Activated effector memory CD4-positive, alpha-beta T cell treated with Interleukin-2 at 50 U/mL for 16 hours (primary cell): ENCODE measurements at places on chromosomes 6 and 20.

DNA sequence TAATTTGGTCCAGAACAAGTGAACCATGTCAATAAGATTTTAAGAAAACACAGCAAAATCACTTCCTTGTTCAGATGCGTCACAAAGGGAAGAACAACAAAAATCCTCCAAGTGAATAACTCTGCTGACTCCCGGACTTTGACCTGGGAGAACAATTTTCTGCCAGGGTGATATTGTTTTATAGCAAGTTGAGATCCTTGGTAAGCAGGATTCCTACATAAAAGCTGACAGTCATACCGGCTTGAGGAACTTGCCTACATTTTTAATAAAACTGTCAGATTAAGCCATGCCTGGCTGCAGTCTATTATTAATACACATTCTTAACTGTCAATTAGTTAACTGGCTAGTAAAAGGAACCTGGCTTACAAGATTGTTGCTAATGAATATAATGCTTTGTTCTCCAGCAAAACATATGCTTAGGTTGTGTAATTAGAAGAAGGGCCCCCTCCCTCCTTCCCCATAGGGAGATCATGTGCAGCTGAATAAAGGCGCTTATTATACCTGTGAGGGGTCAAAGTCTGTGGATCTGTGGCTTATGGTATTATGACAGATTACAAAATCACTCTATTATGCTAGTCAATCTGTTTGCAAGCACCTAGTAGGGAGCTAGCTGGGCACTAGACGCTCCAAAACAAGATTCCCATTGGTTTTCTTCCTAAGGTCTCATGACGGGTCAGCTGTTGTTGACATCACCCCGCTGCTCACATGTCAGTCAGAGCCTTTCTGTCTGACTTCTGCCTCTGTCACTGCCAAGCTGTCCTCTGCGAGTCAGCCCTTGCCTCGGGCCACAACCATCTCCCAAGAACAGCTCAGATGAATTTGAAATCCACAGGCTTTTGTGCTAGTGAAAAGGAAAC is 44.6 kb upstream of the SEC63 start:
- DNase-seq, result no peak

GRCh38 chr20:57548177-57549058 is 12.5 kb upstream of the PCK1 start:
- DNase-seq, result no peak

DNA sequence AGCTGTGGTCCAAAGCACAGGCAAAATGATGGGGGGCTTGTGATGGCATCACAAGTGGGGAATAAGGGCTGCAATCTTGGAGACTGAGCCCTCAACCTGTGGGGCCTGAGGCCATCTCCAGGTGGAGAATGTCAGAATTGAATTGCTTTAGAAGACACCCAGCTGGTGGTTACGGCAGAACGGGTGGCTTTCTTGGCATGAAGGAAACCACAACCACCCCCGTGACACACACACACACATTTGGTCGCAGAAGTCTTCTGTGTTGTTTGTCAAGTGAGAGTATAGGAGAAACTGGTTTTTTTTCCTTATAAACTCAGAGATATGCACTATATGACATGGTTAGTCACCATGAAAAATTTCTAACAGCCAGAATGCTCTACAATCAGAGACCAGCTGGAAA is 139.5 kb upstream of the CDH4 start:
- DNase-seq, result no peak

GRCh38 chr6:10558565-10558964 is 37.4 kb downstream of the GCNT2 start:
- DNase-seq, result no peak

- DNase-seq, result no peak
These were observed 38.0 kb upstream of the ECHDC1 start for GRCh38 chr6:127381384-127381783.

- DNase-seq, result no peak
These were observed 234.5 kb upstream of the ZNF217 start for GRCh38 chr20:53828088-53828681.

DNA sequence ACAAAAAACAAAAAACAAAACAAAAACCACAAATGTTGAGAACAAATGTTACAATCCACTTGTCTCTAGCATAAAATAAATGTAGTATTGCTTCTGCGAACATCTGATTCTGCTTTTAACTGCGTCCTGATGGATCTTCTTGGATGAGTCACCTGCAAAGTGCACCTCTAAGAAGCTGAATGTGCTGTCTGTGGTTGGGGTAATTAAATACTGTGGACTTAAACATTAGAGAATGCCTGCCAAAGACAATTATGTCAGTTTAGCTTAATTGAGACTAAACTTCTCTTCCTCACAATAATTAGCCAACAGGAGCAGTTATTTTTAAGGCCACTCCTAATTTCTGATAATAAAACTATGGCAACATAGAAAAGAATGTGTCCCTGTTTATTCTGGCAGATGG is 253.4 kb downstream of the PHACTR1 start:
- DNase-seq, result no peak

DNA sequence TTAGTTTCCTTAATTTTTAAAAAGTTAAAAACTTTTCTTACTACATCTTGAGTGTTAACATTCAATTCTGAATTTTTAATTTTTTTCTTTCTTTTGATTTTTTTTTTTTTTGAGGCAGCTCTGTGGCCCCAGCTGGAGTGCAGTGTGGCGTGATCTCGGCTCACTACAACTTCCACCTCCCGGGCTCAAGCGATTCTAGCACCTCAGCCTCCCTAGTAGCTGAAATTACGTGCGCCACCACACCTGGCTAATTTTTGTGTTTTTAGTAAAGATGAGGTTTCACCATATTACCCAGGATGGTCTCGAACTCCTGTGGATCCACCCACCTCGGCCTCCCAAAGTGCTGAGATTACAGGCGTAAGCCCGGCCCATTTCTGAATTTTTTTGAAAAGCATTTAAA is 1.2 kb downstream of the DDX43 start:
- DNase-seq, result no peak

DNA sequence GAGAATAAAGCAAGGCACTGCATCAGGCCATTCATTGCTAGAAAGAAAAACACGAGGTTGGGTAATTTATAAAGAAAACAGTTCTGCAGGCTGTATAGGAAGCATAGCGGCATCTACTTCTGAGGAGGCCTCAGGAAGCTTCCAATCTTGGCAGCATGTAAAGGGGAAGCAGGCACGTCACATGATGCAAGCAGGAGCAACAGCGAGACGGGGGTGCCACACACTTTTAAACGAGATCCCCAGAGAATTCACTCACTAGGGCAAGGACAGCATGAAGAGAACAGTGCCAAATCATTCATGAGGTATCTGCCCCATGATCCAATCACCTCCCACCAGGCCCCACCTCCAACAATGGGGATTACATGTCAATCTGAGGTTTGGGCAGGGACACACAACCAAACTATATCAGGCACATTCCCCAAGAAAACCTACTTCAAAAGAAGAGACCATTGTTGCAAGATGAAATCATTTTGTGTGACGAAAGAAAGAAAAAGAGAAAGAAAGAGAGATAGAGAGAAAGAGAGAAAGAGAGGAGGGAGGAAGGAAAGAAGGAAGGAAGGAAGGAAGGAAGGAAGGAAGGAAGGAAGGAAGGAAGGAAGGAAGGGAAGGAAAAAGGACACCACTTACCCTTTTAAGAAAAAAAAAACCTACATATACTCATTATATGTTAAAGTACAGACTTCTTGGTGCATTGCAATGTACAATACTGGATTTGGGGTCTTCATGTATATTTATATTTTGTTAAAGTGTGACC is 95.9 kb upstream of the PLEKHG1 start:
- DNase-seq, result no peak

DNA sequence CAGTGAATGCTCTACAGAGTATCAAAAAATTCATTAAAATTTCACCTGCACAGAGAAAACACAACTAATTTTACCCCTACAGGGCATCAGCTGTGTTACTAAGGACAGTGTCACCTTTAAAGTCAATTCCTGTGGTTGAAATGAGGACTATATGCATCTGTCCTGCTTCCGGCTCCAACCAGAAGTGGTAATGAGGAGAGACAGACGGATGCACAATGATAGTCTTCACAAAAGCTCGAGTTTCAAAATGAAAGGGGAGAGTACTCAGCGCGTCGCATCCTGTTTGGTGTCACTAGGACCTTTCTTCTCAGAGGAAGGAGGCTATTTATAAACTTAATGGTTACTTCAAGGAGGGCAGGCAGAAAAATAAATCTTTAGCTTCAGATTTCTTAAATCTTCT is 86.5 kb downstream of the LYRM4 start:
- peak; percentile 26 for DNase-seq

DNA sequence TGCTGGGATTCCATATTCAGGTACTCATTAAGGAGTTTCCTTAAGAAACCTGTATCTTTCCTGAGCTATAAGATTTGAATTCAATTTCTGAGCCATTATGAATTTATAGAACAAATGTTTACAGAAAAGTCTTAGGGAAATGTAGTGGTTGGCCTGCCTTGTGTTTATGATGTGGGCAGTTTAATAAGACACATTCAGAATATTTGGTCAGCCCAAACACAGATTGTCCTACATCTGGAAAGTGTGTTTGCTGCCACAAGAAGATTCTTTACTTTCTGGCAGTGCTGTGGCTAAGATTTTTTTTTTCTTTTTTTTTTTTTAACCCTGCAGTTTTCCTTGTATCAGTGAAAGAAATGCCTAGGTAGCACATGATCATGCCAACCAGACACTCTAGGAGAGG is 15.2 kb downstream of the TBX18 start:
- no peak for DNase-seq

DNA sequence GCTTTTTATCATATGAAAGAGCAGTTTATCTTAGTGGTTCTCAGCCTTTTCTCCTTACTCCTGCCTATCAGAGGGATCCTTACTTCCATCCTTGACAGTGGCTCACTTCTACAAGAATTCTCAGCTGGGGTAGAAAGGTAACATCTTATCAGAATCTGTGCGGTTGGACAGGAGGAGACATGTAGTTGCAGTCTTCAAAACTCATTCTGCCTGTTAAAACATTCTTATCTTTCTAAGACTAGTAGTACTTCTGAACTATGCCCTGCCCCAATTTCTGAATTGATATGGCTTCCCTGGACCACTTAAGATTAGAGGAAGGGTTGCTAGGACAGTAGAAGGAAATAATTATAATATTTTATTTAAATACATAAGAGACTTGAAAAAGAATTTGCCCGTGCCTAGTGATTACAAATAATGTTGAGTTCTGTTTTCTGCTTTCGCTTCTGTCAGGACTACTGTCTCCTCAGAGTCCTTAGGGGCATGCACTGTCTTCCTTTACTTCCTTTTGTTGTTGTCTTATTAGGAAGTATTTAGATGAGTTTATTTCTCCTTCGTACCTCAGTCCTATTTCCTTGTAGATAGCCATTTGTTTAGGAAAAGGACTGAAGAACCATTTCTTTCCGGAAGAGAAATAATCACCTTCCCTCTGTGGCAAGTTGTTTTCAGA is 24.9 kb downstream of the BLTP3A start:
- no peak for DNase-seq

- no peak for DNase-seq
These were observed 220.8 kb upstream of the HEY2 start for GRCh38 chr6:125528621-125529041.

GRCh38 chr6:5403609-5404008 is 142.3 kb downstream of the FARS2 start:
- no peak for DNase-seq

DNA sequence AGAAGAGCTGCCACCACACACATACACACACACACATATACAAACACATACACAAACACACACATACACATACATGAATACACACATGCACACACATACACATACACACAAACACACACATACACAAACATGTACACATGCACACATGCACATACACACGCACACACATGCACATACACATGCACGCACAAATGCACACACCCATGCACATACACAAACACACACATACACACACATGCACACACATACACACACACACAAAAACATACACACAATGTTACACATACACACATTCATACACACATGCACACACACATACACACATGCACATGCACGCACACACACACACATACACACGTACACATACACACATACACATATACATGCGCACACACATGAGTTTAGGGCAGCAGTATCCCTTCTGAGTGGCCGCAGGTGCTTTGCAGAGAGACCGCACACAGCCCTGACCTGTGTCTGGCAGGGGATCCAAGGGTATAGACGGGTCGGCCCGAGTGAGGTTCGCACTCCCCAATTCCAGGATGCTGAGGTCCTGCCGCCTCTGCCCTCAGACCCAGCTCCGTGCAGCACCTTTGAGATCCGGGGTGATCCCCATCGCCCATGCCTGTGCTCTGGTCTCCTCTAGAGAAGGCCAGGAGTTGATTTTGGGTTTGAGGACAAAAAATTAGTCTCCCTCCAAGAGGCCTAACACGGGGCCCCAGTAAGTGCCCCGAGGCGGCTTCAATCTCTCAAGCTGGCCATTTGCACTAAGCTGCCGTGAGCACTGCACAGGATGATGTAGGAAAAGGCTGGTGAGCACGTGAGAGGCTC is 56.8 kb downstream of the TMEM242 start:
- no peak for DNase-seq

GRCh38 chr6:147548921-147549475 is 40.5 kb downstream of the SAMD5 start:
- no peak for DNase-seq

DNA sequence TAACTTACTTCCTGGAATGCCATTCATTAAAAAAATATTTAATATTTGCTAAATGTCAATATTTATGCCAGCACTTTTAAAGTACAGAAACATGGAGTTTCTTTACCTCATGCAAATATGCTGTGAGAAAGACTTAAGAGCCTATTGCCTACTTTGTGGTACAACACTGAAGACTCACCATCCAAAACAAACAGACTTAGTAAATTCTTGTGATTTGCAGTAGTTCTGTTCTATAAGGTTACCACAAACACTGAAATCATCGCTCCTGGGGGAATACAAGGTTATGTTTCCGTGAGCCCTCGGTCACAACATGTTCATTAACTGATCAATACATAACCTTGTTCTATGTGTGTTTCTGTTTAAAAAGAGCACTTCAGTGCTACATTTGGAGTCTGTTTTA is 78.3 kb downstream of the ATG5 start:
- no peak for DNase-seq

GRCh38 chr6:170062209-170062914 is 228.5 kb downstream of the DLL1 start:
- no peak for DNase-seq

DNA sequence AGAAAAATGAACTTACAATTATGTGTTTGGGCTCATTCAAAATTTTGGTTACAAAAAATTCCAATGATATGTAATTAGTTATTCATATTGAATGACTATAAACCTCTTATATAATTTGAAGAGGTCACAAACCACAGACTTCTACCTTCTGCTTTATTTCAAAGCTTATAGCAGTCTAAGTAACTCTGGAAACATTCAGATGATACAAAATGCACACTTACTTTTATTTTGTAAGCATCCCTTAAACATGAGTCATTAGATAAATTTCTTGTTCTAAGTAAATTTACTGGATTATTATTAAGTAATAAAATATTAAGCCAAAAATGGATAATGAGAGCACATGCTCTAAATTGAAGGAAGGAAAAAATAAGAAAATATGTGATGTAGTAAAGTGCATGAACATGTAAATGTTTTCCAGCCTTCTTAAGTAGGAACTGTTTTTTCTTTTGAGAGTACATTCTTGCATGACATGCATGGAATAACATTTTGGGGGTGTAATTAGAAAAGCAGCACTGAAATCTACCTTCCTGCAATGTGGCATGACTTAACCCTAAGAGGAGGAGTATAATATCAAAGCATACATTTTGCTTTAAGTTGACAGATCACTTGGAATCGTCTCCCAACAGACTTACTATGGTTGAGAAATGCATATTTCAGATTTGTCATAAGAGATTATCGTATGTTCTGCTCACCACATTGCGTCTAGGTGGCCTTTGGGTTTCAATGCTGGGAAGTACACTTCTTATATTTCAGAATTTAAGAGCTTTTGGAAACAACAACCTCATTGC is 372.7 kb upstream of the HSF2 start:
- no peak for DNase-seq
